Epithelial cell of esophagus (primary cell): ENCODE measurements at places on chromosomes 13 and 19.

GRCh38 chr19:17112700-17113099 is 37.1 kb downstream of the MYO9B start:
- DNase-seq, result no peak

- no peak for DNase-seq
Observed at GRCh38 chr13:36101157-36101556, 30.0 kb downstream of the DCLK1 start.

DNA sequence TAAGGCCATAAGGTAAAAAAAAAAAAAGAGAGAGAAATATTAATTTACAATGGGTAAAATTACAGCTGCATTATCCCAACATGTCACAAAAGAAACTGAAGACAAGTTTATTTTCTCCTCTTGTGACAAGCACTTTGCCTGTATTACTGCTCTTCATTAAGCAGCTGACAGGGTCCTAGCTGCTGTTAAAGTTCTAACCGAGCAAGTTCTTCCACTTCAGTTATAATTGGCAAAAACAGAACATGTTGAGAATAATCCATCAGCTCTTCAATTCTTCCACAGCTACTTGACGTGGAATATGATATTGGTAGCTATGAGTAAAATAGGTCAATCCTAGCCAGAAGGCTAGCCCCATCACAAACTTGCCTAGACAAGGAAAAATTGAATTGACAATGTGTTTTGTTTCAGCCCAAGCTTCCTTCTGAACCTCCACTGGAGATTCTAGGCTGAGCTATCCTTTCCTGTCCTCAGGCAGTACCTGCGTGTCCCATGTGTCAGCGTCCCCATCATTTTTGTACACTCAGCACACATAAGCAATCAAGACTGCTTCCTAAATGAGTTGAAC is 32.2 kb upstream of the DOCK9 start:
- DNase-seq, result peak; percentile 80

- DNase-seq, result no peak
Observed at GRCh38 chr19:33280351-33280921, 21.9 kb downstream of the CEBPA start.

DNA sequence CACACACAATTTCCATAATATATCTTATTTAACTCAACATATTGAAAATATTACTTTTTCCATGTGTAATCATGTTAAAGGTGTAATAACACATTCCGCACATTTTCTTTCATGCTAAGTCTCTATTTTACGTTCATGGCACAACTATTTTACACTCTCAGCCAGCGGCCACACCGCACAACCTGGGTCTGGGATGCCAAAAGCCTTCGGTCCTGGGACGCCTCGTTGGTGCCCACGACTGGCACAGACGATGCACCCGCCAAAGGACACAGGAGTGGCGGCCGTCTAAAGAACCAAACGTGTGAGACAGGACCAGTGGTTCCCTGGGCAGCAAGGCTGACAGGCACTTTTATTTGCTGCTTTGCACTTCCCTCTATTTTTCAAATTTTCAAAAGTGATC is 10.0 kb upstream of the PROZ start:
- no peak for DNase-seq

DNA sequence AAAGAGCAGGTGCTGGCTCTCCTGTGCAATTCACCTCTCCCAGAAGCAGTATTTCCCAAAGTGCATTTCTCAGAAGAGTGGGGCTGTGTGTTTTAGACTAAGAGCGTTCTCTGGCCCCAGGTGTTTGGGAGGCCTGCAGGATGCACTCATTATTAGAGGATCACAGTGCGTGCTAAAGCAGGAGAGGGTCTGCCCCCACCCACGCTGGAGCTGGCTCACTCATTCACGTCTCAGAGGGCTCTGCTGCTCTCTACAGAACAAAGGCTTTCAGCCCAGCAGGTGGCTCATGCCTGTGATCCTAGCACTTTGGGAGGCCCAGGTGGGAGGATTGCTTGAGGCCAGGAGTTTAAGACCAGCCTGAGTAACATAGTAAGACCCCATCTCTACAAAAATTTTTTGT is 756.7 kb downstream of the UQCRFS1 start:
- DNase-seq, result no peak

DNA sequence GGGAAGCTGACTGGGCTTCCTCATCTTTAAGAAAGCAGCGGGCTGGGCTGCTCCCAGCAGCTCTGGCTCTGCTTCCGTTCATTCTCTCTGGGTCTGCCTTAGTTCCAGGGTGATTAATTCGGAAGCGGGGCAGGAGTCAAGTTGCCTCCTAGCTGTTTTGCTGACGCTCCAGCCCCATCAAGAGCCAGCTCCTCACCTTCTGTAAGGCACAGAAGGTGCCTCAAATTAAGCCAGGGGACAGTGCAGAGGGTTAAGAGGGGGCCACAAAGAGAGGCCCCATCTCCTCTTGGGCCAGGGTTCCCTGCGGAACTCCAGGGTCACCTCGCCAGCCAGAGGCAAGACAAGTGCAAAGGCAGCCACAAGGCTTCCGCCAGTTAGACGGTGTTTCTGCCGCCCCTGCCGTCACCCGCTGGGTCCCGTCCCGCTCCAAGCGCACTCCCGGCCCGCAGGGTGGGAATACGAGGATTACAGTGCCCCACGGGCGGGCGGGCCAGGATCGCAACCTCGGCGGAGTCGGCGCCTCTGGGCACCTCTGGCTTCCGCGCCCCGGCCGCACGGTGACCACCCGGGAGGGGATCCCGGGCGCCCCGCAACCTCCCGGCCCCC is 508 bp downstream of the SLC15A1 start:
- DNase-seq, result peak; percentile 18

GRCh38 chr13:45782327-45783045 is 69.1 kb downstream of the SIAH3 start:
- DNase-seq, result no peak

DNA sequence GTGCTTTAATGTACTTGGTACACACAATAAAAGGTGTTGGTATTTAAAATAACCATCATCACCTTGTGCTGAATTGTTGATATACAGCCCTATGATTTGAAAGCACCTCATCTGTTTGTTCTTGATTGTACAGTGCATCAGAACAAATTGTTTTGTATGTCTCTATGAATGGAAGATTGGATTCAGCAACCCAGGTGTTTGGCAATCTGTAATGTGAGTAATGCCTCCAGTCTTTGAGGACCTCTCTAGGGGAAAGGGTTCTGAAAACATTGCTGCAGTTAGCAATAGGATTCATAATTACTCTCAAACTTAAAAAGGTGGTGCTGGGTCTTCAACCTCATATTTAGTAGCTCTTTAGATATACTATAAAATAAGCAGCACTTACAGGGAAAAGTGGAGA is 341.8 kb downstream of the OXGR1 start:
- peak; percentile 44 for DNase-seq

GRCh38 chr19:34276614-34277013 is 22.3 kb downstream of the GARRE1 start:
- no peak for DNase-seq

DNA sequence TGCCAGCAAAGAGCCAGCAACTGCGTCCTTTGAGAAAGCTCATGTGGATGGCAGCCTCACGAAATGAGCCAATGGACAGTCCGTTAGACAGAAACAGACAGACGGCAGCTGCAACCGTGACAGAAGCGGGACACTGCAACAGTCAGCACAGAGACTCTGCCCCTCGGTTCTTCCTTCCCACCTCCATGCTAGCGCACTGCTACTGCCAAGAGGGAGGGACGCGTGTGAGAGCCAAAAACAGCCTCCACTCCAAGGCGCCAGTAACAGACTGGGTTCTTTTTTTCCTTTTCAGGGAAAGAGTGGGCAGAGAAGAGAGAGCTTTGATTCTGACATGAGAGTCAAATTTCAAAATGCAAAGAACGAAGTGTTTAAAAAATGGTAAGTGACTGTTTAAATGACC is 77.5 kb downstream of the SERP2 start:
- no peak for DNase-seq

- DNase-seq, result no peak
Observed at GRCh38 chr19:7628589-7629311, 595 bp downstream of the XAB2 start.

GRCh38 chr13:67726979-67727378 is 496.8 kb upstream of the PCDH9 start:
- DNase-seq, result peak; percentile 45

GRCh38 chr19:925087-925525 is 729 bp upstream of the ARID3A start:
- DNase-seq, result peak; percentile 67

- DNase-seq, result no peak
Observed at GRCh38 chr13:39326469-39327171, 276.4 kb downstream of the LHFPL6 start.

- no peak for DNase-seq
Observed at GRCh38 chr13:44876782-44877324, 112.4 kb downstream of the NUFIP1 start.

DNA sequence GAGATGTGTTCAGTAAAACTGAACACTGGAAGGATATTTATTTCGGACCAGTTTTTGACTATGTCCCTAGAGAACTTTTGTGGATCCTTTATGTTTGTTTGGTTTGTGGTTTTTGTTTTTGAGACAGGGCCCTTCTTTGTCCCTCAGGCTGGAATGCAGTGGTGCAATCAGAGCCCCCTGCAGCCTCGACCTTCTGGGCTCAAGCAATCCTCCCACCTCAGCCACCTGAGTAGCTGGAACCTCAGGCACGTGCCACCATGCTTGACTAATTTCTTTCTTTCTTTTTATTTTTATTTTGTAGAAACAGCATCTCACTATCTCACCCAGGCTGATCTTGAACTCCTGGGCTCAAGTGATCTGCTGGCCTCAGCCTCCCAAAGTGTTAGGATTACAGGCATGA is 955 bp upstream of the ZNF709 start:
- no peak for DNase-seq

DNA sequence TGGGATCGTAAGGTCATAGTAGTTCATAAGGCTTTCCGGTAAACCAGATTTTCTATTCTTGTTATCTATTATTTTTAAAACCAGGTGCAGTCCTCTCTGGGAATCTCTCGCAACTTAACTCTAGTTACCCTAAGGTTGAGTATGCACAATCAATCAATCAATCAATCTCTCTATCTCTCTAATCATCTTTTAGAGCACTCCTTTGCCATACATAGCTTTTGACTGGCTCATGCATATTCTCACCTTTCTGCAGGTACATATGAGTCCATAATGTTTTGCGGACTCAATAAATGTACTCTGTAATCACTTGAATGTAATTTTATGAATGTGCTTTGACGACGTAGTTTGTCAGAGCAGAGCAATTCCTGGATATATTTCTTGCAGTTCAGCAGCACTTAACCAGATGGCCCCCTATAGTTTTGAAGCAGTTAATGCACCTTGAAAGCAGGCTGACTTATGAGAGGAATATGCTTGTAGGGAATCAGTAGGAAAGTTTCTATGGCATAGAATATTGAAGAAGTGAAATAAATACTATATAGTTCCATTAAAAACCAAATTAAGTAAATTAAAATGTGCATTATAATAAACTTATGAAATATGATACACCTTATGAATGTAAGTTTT is 524.7 kb downstream of the GPC5 start:
- DNase-seq, result no peak

DNA sequence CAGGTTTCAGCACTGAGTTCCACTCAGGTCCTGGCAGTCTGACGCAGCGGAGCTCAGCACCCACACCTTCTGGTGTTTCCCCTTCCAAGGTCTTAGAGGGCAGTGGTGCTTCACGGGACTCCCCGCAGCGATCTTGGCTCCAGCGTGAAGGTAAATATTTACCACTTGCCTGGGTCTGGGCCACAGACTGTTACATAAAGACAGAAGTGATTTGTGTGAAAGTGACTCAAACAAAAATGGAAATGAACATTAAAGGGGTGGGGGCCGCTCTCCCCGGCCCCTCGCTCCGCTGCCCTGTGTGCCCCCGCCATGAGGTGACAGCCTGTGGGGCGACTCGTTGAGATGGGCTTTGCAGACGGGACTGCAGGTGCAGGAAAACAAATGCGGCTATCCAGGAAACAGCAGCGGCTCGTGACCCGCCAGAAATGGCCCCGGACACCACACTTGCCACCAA is 55.0 kb downstream of the GGACT start:
- no peak for DNase-seq

DNA sequence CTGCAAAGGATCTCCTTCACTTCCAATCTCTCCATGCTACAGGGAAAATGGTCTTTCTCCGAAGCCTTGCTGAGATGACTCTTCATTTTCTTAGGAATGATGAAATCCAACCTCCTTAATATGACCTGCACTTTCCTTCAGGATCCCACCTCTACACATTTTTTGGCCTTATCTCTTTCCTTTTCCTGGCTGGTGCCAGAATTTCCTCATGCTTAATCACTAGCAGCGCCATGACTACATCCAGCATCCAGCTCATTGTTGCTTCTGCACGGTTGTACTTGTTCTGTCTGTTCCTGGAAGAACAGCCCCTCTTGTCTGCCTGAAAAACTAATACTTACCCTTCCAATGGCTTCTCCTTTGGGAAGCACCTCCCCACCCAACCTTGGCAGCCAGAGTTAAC is 68.4 kb downstream of the TEX26 start:
- DNase-seq, result peak; percentile 13

DNA sequence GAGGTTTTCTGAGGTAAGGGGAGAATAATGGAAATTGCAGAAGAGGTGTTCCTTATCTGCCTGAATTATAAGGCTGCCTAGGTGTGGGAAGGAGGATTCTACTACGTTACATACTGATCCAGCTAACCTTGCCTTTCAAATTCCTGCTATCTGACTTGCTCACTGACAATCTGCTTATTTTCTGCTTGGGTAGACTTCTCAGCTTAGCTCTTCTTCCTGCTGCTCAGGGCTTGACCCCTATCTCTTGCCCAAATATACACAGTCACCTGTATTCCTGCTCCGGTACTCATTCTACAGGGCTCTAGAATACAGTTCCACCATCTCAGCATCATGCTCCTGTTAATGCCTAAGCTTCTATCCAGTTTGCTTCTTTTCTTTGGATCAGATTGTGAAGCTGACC is 1607.6 kb downstream of the OLFM4 start:
- DNase-seq, result no peak

DNA sequence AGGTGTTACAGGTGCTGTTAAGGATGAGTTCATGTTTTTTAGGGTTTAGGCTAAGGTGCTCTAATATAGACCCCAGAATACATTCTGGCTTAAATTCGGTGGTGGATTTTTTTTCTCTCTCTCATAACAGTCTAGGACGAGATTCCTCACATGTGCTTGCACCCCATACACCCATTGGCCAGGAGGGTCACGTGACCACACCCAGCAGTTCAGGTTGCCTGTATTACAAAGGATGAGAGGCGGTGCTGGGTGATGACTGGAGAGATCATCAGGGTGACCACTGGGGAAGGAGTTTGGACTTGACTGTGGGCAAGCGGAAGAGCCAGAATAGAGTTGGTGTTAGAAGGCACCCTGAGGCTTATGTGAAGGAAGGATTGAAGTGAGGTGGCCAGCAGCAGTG is 27.7 kb downstream of the PPP2R1A start:
- peak; percentile 12 for DNase-seq

DNA sequence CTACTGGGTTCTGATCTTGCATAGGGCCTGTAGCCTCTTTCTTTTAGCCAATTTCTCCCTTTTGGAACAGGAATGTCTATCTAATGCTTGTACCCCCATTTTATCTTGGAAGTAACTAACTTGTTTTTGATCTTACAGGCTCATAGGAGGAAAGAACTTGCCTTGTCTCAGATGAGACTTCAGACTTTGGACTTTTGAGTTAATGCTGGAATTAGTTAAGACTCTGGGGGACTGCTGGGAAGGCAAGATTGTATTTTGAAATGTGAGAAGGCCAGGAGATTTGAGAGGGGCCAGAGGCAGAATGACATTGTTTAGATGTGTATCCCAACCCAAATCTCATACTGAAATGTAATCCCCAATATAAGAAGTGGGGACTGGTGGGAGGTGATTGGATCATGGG is 2.5 kb upstream of the ZNF546 start:
- no peak for DNase-seq

- no peak for DNase-seq
Observed at GRCh38 chr13:58165617-58166016, 534.1 kb downstream of the PCDH17 start.
